ENCODE measurements at places on chromosomes 3 and 15.

DNA sequence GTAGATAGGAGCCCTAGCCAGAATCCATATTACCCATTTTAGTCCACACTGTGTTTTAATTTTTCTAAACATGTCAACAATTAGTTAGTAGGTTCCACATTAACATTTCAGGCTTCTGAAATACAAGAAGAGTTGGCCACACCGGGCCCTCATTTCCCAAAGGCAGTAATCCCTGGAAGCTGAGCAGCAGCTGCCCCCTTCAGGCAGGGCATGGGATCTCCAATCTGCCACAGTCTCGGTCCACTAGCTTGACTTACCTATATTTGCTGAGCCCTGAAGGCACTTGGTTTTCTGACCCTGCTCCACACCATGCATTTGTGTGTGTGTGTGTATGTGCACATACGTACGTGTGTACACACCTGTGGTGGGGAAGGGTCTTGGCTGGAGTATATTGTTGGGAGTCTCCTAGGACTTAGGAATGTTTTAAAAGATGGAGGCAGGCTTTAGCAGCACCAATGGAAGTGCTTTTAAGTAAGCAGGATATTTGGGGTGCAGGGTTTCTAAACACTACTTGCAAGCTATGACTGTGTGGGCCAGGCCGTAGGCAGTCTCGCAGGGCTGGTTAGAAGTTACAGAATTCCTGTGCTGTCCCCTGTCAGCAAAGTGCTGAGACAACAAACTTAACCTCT lies 71.2 kb upstream of the SOX14 start:
- DNase-seq = peak; percentile 10

- peak; percentile 51 for DNase-seq
These were observed 135.1 kb downstream of the TMCO5A start for GRCh38 chr15:38069511-38070011.

DNA sequence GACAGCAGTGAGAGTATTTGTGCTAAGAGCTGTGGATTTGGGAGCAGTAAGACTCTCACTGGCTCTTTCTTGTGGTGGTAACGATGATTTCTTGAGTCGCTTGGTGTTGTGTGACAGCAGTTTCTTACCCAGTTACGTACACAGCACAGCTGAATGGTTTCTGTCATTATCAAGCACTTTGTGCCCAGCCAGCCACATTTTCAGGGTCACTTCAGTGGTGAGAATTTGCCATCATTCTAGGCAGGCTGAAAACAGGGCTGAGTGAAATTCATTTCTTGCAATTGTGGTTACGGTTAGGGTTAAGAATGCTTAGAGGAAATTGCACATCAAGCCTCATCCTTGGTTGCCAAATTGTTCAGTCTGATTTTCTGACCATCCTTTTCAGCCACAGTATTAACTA lies 130.1 kb downstream of the RYR3 start:
- no peak for DNase-seq

GRCh38 chr3:188194332-188194731 lies 40.4 kb downstream of the LPP start:
- peak; percentile 46 for DNase-seq

DNA sequence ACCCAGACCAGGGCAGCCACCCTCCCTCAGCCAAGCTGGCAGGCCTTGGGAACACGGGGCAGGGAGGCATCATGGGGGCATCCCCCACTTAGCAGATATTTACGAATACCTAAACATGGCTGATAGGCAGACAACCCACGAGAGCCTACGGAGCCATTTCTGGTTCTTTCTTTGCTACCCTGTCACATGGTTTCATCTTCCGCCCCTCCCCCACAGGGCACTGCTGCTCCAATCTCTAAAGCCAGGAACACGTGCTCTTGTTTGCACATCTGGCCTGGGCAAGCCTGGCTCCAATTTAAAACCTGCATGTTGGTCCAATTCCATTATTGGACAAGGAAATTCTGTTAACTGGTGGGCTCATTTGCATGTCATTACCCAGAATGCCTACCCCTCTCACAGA lies 447.4 kb upstream of the NR2F2 start:
- DNase-seq = no peak

- peak; percentile 60 for DNase-seq
These were observed 76.3 kb upstream of the COL8A1 start for GRCh38 chr3:99562138-99562537.

GRCh38 chr3:121654493-121655385 lies 6.0 kb downstream of the HCLS1 start:
- no peak for DNase-seq

GRCh38 chr3:10774129-10774670 lies 41.8 kb upstream of the SLC6A11 start:
- DNase-seq = no peak

DNA sequence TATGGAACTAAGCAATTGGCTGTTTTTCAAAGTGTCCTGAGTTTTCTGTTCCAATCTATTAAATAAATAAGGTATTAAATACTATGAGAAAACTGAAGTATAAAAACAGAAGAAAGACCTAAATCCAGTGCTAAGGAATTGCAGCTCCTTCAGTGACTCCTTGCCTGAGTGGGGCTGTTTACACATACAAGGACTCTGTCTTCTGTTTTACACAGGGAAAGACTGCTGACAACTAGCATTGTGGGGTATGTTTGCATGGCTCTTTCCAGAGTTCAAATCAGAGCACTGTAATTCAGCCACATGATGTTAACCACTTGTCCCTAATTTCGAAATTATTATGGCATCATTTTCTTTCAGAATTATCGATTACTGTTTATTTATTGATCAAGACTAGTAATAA lies 31.3 kb upstream of the MEIS2 start:
- no peak for DNase-seq

DNA sequence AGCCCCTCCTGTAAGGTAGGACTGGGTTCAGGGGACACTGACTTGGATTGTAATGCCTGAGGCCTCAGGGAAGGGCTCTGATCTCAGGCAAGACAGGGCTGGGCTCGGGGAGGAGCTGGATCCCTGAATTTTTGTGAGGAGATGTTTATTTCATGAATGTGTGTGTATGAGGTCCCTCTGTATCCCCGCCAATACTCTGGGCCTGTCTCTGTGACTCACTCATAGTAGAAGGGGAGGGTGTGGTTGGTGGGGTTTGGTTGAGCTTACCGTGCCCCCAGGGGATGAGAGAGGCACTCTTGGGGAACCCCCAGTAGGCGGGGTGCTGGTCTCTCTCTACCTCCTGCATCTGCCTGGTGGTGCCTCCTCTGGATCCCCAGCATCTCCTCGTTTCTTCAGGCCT lies 28.1 kb downstream of the RPSA start:
- DNase-seq = peak; percentile 59

DNA sequence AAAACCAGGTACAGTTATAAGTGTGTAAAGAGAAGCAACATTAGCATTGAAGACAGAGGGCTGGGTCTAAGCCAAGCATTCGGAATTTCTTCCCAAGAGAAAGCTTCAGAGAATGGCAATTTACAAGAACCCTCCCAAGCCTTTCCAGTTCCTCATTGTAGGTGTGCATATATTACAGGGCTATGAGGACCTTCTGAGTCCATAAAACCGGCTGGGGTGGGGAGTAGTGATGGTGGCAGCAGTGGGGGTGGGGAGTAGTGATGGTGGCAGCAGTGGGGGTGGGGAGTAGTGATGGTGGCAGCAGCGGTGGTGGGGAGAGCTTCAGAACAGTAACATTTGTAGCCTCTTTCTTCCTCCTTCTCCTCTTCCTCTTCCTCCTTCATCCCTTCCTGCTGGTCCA lies 368.7 kb upstream of the UMPS start:
- no peak for DNase-seq

GRCh38 chr15:58864602-58865424 lies 68.7 kb downstream of the SLTM start:
- no peak for DNase-seq

- DNase-seq = peak; percentile 82
These were observed 12.9 kb downstream of the OPA1 start for GRCh38 chr3:193605876-193606275.

GRCh38 chr3:104835376-104835775 lies 531.3 kb upstream of the ALCAM start:
- no peak for DNase-seq

DNA sequence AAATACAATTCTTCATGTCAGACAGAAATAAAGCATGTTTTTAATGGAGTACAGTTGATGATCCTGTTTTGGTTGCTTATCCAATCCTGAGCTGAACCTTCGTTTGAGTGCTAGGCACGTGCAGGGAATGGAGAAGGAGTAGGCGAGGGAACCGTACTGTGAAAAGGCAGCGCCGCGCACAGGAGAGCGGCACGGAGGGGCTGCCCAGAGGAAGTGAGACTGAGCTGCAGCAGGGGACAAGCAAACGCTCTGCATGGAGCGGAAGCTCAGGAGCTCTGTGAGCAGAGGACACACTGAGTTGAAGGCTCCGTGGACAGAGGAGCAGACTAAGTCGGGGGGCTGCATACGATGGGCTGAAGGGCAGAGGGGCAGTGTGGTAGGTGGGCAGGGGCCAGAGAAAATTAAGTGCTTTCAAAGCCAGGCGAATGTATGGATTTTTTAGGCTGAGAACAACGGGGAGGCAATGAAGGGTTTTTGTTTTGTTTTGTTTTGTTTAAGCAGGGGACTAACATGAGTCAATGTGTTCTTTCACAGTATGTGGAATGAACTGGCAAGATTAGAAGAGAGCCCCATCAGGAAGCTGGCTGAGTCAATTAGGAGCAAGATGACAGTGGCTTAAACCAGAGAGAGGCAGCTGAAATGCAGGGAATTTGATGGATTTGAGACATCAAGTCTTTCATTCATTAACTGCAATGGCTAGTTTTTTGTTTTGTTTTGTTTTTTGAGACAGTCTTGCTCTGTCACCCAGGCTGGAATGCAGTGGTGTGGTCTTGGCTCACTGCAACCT lies 23.8 kb upstream of the TM2D3 start:
- DNase-seq = peak; percentile 78

DNA sequence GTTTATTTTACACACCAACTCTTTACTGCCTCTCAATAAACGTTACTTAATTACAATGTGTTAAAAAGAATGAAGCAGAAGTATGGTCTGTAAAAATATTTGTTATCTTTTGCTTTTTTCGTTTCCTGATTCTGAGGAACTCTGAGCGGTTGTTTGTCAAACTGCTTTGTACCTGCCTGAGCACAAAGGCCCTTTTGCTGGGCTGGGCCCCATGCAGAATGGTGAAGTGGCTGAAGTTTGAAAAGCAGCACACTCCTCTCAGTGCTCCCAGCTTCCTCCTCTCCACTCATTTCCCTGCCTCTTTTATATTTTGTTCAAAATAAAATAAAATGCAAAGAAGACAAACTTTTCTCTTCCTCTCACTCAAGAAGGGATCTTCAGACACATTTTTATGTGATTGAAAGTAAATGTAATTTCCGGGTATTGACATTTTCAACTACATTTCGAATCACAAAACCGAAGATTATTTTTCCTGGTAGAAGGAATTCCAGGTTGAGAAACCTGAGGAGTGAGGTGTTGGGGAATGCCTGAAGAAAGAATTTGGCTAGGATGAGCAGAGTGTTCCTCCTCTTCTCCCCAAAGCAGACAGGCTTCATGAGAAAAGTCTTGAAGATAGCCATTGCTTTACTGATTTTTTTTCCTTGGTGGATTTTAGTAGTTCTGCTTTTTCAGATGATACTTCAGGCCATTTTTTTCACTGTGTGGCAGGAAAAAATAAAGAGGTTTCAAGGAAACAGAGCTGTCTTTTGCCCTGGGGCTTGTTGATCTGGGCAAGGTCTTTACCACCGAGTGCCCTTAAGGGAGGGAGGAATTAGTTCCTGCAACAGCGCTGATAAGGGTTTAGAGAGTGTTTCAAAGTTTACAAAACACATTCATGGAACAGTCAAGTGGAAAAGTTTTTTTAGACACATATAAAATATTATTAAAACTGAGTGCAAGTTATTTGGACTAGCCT lies 229.8 kb downstream of the NFKBIZ start:
- DNase-seq = no peak

- no peak for DNase-seq
These were observed 587.0 kb upstream of the GRM7 start for GRCh38 chr3:6273878-6274277.

- DNase-seq = peak; percentile 2
These were observed 350.3 kb downstream of the DOCK3 start for GRCh38 chr3:51024765-51025632.

- no peak for DNase-seq
These were observed 713.3 kb upstream of the EPHA6 start for GRCh38 chr3:96101006-96101560.

DNA sequence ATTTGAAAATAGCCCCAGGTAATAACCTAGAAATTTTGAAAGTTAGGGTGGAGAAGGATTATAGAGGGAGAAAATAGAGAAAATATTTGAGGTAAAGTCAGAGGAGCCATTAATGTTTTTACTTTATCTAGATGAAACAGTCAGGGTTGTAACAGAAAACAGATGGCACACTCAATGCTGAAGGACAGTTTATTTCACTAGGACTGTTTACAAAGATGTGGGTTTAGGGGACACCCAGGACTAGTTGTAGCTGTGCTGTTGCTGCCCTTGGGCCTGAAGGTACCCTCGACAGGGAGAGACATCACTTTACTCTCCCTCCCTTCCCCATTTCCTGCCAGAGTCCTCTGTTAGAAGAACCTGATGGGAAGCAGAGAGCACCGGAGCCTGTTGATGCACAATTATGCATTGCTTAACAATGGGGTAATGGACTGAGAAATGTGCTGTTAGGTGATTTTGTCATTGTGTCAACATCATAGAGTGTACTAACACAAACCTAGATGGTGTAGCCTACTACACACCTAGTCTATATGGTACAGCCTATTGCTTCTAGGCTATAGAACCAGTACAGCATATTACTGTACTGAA lies 103.8 kb downstream of the GALK2 start:
- DNase-seq = no peak

DNA sequence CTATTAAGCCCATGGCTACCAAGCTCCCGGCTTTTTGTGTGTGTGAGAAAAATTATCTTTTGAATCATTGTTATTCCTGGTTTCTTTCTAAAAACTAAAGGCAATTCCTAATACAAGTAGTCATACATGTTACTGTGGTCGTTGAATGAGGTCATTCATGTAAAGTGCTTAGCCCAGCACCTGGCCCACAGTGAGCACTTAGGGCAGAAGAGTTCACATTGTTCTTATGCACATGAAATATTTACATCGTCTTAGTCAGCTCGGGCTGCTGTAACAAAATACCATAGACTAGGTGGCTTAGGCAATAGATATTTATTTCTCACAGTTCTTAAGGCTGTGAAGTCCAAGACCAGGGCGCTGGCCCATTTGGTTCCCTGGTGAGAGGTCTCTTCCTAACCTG lies 216.1 kb downstream of the SHQ1 start:
- no peak for DNase-seq

DNA sequence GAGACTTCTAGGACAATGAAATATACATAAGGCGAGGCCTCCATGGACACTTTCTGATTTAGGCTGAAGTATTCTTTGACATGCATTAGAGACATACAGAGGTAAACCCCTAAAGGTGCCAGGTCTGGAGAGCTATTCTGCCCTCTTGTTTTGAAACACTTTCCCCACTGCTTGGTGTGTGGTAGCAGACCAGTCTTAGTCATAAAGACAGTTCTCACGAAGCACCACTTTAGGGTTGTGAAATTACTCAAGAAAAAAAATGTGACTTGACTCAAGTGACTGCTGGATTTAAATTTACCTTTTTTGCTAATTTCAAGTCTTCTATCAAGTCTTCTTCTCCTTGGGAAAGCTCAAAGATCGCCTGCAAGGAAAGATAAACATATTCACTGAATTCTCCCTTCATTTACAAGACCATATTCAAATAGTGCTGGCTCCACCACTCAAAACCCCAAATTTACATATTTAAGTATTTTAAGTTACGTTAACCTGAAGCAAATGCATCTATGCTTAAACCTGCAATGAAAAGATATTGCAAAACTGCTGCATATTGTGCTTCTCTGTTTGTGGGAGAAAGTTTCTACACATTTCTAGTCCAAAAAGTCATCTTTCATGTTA lies 48.4 kb downstream of the ARHGEF3 start:
- DNase-seq = no peak

Data from A172 (cell line).